ENCODE measurements at places on chromosomes 6 and 20.

- peak; percentile 25 for DNase-seq
Observed at GRCh38 chr6:68559716-68560115, 75.4 kb upstream of the ADGRB3 start.

GRCh38 chr20:20480126-20480525, 112.2 kb downstream of the INSM1 start:
- no peak for DNase-seq

- no peak for DNase-seq
Observed at GRCh38 chr20:23050847-23051627, 1.6 kb upstream of the THBD start.

DNA sequence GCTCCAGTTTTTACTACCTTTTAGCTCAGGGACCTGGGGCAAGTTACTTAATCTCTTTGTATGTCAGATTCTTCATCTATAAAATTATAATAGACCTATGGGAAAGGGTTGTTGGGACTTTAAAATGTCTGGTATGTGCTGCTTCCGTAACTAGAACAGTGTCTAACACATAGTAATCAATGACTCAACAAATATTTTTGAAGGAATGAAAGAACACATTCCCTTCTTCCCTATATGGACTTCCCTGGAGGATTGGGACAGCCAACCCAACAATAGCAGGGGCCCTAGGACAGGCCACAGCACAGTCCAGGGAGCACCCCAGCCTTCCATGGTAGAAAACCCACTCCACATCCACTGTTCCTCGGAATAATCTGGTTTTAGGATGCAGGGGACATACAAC, 50.7 kb upstream of the TPD52L1 start:
- no peak for DNase-seq

GRCh38 chr20:36497856-36498255, 43.5 kb upstream of the MYL9 start:
- no peak for DNase-seq
